ENCODE measurements at places on chromosomes 2 and 18.

- no peak for DNase-seq
Observed at GRCh38 chr2:219737270-219737691, 109.9 kb downstream of the SLC4A3 start.

DNA sequence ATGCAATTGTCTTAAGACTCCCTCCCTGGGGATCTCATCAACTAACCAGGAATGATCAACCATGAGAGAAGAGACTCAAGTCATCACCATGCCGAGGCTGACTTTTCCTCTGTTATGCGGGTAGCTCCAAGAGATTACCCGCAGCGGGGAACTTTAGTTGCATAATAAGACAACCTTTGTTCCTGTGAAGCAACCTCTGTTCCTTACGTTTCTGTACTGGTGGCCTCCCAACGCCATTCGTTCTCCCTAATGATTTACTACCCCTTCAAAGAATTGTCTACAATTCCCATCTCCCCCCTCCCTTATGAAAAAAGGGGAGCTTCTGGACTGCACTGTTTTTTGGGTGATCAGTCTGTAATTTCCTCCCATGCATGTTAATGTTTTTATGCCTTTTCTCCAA lies 66.1 kb upstream of the LRPPRC start:
- DNase-seq = no peak

DNA sequence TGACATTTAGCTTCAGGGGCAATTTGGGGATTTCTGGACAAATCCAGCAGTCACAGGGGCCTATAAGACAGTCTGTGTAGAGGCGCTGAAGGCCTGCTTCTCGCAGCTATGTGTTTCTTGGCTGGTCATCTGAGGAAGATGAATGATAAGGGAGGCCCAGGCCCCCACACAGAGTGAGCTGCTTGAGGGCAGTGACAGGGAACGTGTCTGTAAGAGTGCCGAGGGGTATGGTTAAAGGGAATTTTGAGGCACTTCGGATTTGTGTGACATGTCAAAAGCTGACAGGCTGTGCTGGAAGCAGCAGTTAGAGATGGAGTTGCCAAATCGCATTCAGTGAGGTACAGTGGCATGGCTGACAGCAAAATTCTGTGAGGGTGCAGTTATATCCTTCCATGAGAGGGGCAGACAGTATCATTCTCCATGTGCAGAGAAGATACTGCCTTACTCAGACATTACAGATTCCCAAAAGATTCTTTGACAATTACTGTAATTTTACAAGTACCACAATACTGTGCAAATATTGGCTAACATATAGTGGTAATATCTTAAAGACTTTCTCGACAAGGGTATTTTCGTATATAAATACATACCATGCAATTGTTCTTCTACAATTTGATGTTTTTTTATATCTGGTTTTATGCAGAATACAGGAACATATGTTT lies 74.0 kb downstream of the CERS6 start:
- DNase-seq = no peak

GRCh38 chr2:217386041-217386440 lies 526.2 kb upstream of the TNP1 start:
- DNase-seq = no peak

DNA sequence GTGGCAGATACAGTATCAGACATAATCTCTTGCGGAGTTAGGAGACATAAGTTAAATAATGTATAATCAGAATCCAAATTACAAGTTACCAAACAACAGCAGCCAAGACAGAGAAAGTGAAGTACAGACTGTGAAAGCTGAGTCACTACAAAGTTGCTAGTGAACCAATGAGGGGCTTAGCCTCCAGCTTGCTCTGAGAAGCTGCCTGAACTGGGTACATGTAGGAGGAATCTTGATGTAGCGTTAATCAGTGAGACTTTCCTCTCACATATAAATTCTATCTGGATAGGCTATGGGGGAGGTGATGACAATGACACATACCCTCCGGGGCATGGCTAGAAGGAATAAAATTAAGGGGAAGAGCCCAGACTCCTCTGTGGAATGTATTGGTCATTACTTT lies 1234.3 kb upstream of the DDX18 start:
- DNase-seq = no peak

- DNase-seq = no peak
Observed at GRCh38 chr2:72023678-72024390, 123.8 kb downstream of the CYP26B1 start.

GRCh38 chr2:129764376-129765325 lies 214.8 kb upstream of the RAB6C start:
- no peak for DNase-seq

DNA sequence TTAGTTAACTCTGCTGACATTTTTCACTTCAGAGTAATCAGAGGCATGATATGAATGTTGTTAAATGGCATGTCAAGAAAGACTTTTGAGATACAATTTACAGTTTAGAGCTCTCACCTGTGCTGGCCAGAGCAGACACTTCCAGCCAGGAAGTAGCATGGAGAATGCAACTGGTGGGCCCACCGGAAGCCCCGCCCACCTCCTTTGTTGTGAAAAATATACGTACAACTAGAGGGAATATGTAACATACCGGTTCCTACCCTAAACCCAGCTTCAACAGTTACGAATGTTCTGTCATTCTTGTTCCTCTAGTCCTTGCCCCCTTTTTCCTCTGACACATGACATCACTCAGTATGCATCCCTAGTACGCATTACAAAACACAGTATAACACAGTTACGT lies 70.2 kb upstream of the ITM2C start:
- DNase-seq = peak; percentile 53

- DNase-seq = no peak
Observed at GRCh38 chr2:173223871-173224270, 130.8 kb upstream of the CDCA7 start.

DNA sequence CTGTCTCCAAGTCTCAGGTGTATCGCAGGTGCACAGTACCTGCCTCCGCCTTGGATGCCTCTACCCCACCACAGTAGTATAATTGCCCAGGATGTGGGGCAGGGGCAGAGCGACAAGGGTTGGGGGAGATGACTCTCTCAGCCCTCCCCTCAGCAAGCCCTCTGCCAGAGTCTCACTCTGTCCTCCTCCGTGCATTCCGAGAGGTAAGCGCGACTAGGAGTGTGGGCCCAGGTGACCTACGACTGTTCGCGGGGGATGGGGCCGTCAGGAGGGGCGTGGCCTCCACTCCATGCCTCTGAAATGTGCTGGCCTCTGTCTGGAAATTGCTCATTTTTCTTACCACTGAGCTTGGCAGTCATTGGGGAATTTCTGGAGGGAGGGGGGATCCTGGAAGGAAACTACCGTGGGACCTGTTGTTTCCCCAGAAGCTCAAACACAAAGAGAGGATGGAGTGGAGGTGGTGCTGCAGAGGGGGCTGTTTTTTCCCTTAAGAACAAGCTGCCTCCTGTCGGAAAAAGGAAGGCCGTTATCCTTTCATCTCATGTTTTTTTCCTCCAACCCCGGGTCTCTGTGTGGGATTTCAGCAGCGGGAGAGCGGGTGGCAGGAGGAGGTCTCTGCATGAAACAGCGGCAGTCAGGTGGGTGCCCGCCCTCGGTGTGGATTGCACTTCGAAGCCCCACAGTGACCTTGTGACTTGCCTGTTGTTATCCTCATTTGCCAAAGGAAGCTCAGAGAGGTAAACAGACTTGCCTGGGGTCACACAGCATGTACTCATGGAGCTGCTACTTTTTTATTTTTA lies 13.0 kb upstream of the RALB start:
- peak; percentile 90 for DNase-seq

- no peak for DNase-seq
Observed at GRCh38 chr2:15170070-15170775, 390.9 kb downstream of the NBAS start.

- DNase-seq = no peak
Observed at GRCh38 chr2:238527565-238527964, 100.8 kb downstream of the ASB1 start.

DNA sequence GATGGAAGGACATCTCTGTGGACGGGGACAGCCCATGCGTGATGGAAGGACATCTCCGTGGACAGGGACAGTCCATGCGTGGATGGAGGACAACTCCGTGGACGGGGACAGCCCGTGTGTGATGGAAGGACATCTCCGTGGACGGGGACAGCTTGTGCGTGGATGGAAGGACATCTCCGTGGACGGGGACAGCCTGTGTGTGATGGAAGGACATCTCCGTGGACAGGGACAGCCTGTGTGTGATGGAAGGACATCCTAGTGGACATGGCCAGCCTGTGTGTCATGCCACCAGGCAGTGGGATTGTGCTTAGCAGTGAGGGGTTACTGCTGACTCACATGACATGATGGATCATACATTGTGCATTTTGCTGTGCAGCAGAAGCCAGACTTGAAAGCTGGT lies 30.0 kb upstream of the NFATC1 start:
- no peak for DNase-seq

Data from NCI-H226 (cell line).